ENCODE measurements at places on chromosomes 5 and 9.

GRCh38 chr9:102609461-102609860 lies 385.7 kb upstream of the CYLC2 start:
- no peak for DNase-seq

DNA sequence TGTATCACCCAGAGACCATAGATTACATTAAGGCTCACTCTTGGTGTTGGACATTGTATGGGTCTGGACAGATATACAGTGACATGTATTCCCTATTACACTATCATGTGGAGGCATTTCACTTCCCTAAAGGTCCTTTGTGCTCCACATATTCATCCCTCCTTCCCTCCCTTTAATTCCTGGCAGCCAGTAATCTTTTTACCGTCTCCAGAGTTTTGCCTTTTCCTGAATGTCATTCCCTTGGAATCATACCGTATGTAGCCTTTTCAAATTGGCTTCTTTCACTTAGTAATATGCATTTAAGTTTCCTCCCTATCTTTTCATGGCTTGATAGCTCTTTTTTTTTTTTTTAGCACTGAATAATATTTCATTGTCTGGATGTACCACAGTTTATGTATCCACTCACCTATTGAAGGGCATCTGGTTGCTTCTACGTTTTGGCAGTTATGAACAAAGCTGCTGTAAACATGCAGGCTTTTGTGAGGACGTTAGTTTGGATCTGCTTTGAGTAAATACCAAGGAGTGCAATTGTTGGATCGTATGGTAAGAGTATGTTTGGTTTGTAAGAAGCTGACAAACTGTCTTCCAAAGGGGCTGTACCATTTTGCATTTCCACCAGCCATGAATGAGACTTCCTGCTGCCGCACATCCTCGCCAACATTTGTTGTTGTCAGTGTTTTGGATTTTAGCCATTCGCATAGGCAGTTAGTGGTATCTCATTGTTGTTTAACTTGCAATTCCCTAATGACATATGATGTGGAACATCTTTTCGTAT lies 122.1 kb upstream of the SMIM23 start:
- DNase-seq = no peak

DNA sequence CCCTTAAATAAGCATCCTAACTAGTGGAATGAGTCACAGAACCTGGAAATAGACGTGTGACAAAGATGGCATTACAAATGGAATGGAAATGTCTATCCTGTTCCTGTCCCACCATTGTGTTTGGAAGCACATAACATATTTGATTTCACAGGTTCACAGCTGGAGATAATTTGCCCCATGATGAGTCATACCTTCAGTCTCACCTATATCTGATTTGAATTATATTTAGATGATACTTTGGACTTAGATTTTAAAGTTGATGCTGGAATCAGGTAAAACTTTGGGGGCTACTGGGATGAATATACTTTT lies 92.5 kb downstream of the CEMIP2 start:
- no peak for DNase-seq

GRCh38 chr5:58268268-58268667 lies 191.6 kb downstream of the PLK2 start:
- no peak for DNase-seq

DNA sequence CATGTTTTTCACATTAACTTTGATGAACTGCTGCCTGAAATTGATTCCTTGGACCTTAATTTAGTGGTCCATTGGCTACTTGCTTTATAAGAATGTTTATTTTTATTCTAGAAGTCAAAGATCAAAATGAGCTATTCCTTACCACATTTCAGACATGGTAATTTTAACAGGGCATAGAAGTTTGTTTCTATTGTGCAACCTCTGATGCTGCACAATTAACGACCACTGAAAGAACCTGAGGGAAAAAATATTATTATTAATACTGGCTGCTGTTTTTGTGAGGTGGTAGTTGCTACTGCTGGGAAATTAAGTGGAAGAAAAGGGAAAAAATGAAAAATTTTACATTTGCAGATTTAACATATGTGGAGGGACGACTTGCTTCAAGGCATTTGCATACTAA lies 37.9 kb upstream of the RAB3C start:
- DNase-seq = no peak

DNA sequence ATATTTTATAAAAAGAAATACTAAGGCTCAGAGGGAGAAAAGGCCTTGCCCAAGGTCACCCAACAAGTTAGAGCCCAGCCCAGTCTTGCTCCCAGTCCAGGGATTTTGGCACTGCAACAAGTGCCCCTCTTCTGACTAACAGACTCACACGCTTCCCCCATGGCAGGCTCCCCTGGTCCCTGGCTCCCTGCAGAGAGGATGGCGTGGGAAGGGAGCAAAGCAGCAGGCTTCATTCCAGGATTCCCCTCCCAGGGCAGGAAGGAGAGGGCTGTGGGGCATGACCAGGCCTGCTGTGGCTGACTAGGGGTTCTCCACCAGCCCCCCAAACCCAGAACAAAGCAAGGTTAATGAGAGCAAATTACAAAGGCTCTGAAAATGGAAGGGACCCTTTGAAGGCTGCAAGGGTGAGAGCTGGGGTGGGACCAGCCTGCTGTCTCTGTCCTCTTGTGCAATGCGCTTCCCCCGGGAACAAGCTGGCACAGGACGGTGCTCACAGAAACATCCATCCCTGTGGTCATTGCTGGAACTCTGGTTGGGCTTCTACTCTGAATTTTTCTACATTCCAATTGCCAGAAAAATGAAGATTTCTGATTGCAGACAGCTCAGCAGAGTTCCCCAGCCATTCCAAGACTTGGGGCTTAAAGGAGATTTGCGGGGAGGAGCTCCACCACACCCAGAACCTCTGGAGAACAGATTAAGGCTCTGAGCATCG lies 37.1 kb upstream of the FAT2 start:
- no peak for DNase-seq

DNA sequence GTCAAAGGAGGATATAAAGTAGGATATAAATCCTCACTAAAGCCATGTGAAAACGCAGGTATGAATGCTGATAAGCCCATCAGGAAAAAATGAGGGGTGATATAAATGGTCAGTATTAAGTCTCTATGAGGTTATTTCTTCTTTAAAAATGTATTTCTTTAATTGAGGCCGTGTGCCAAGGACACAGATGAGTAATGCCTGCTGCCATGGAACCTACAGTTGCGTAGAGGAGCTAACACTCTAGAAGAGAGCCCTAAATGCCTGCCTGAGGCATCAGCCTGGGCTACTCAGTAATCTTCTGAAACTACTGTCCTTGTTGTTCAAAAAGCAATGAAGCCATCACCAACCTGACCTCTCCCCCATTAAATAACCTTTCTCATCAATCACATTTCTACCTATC lies 84.9 kb downstream of the KLHL3 start:
- no peak for DNase-seq

DNA sequence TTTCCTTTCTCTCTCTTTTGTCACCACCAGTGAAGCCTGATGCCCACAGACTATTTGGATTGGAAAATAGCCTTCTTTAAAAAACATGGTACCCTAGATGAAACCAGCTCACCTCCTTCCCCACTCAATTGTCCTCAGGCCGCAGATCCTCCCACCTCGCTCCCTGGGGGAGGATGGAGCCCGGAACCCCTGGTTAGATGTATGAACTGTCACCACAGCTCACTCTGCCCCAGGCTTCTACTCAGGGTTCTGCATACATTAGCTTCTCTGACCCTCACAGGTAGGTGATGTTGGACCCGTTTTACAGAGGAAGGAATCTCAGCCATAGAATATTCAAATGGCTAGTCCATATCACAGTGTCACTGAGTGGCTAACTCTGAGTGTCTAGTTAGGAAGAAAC lies 1.8 kb downstream of the MAMDC2 start:
- DNase-seq = no peak
